T1000 (cell line): ENCODE measurements at places on chromosomes 5 and 9.

DNA sequence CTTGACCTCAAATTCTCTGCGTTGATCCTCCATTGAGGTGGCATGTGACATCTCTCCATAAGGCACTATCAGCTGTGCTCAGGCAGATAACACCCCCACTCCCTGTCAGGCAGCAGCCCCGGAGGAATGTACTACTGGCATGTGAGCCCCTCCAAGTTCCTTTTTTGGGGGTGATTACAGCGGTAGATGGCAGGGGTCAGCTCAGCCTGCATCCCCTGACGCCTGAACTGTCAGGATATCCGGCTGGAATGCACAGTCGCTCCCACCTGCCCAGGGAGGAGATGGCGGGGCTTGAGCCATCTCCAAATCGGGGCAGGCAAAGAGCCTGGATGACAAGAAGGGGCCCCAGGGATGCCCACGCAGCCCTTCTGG, 40.8 kb downstream of the FAM78A start:
- DNase-seq: no peak

DNA sequence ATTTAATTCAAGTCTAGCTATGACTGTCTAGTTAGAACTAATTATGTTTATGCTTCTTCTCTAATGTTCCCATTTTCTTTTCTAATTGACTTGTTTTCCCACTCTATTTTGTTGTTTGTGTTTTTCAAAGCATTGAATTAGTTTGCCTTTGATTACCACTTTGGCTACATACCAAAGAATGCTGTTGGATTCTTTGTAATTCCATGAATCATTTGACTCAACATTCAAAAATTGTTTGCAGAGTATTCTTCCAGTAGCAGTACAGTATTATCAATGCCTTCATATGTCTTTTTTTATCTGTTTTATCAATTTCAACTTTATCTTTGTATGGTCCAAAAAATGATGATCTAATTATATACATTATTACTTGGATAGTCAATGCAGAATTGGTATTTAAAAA, 288.7 kb downstream of the RFX3 start:
- DNase-seq: no peak

- no peak for DNase-seq
Measured at GRCh38 chr5:66454186-66455078, 141.8 kb upstream of the MAST4 start.

DNA sequence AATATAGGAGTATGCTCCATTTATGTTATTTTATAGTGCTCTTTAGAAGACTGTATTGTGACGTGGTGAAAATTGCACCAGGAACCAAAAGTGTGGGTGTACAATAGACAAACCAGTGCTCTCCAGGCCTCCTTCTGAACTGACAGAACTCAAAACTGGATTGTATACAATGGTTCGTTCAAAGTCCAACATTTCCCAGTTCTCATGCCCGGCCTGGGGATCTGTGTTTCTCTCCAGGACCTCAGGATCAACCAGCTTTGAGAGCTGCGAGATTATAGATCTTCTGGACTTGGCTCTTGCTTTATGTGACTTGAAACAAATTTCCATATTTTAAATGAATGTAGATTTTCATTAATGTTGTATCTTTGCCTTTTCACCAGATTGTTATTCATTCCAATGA, 60.8 kb upstream of the CER1 start:
- DNase-seq: no peak

- DNase-seq: no peak
Measured at GRCh38 chr9:122126331-122127261, 33.0 kb downstream of the NDUFA8 start.

DNA sequence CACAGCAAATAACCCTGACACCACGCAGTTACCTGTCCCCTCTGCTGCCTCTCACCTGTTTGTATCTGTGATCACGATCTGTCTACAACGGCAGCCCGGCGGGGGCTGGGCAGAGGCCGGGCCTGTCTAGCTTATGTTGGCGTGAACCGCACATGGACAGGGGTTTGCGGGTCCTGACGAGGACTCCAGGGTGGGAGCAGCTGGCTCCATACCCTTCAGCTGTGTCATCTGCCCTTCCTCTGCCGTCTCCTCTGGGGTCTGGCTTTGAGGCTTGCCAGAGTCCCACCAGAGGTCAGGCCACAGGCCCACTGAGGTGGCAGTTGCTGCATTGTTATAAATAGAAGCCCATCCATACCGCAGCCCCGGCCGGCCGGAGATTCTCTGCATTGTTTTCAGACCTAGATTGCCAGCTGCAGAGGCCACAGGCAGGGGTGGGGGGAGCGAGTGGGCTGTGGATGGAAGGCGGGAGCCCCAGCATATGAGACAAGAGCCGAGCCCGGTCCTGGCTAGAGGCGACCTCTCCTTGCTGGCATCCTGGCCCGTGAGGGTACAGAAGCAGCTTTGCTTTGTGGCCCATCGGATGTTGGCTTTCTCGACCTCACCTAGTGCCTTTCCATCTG, 37.8 kb downstream of the FAM78A start:
- DNase-seq: no peak

DNA sequence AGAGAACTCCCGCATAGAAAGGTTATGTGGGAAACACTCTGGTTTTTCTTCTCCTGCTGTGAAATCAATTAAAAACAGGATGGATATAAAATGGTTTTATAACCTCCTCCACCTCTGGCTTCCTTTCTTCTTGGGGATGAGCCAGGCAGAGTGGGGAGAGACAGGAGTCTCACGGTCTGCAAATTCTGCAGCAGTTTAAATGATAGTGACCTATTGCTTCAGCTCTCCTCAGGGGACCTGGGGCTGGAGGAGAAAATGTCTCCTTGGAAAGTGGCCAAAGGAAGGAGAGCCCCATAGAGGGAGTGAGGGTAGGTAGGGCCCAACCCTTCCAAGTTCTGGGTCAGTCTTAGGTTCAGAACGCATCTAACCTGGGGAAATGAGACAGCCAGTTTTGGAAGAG, 118.8 kb downstream of the MTX3 start:
- DNase-seq: no peak

DNA sequence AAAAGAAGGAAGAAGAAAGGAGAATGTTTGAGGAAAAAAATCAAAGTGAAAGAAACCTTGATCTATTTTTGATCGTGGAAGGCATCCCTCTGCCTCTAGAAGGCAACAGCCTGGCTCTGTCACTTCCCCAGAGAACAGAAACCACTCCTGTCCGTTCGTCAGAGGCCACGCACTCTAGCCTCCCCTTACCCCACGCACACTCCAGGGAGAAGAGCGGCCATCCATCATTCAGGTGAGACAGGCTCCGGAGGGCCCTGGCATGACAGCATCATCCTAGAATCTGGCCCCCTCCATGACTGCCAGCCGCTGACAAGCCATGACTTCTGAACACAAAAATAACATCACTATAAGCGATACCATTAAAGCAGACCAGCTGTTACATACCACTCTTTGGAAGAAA, 135.8 kb downstream of the ROR2 start:
- DNase-seq: no peak

DNA sequence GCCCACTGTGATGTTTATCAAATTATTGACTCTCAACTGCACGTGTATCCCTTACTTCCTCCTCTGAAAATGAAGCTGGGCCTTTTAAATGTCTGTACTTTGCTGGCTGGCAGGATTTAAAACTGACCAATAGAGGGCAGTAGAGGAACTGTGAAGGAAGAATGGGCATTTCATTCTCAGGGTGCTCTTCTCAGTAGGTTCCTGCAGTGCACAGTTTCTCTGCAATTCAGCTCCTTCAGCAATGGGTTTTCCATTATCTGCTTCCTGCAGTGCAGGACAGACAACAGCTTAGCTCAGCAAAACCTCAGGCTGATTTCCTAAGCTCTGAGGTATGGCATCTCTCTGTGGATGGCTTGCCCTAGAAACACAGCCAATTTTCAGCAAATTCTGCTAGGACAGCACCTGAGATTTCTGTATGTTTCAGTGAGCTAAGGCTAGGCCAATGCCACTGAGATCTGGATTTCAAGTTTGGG, 298.4 kb upstream of the PRDM9 start:
- peak; percentile 10 for DNase-seq
